Stimulated activated CD8-positive, alpha-beta memory T cell treated with anti-CD3 and anti-CD28 coated beads, Interleukin-7, amount 100 ng/mL, for 1 hour (primary cell): ENCODE measurements at places on chromosomes 3 and 15.

DNA sequence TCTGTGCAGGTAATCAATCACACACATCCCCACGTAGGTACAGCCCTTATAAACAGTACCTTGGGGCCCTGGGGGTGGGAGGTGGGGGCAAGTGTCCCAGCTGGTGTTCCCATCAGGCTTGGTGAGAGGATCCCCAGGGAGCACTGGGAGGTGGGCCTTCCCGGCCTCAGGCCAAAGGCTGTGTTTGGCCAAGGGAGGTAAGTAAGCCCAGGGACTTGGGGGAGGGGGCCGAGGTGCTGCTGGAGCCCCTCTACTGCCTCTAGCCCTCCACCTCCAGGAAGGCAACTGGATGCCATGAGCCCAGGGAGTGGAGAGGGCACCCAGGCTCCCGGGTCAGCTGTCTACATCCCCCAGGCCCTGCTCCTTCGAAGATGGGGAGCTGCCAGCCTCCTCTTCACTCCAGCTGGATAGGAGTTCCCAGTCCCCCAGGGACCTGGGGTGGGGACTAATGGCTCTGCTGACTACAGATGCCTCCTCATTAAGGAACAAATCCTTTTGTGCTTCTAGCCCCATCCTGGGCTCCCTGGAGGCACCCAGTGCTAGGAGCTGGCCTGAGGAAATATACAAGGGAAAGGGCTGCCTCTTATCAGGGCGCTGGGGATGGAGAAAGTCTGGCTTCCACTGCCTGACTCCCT is 33.1 kb downstream of the RNU5B-1 start:
- DNase-seq, result no peak

DNA sequence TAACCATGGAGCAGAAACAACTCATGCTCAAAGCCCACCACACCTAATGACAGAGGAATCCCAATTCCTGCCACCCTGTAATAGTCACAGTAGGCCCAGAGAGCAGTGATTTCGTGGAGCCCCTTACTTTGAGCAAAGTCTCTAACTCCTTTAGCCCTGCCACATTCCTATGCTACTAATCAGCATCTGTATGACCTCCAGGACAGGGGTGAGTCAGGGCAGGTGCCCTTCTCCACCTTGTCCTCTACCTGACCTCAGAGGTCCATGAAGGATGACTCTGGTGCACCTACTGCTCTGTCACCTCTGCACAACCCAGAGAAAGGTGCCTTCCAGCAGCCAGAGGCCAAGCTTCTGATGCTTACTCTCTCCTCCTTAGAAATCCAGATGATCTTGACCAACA is 6.1 kb upstream of the SCG3 start:
- no peak for DNase-seq

GRCh38 chr3:170826047-170826446 is 43.9 kb downstream of the RPL22L1 start:
- DNase-seq, result no peak

- DNase-seq, result no peak
Measured at GRCh38 chr15:75666823-75667501, 19.2 kb downstream of the SNX33 start.

- DNase-seq, result no peak
Measured at GRCh38 chr3:128911911-128912310, 32.5 kb downstream of the ACAD9 start.

DNA sequence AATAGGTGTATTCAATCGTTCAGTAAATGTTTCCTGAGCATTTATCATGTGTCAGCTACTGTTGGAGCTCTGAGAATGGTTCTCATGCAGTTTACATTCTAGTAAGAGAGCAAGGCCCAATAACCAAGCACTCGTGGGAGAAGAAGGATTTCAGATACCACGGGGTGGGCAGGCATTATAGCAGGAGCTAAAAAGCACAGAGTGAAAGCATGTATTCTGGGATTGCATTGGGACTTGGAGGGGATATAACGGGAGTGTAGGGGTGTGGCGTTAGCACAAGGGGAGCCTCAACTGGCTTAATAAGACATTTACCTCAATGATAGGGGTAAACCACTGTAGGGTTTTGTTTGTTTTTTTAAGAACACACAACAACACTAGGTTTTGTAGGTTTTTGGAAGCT is 1.6 kb upstream of the SIAH2 start:
- no peak for DNase-seq

DNA sequence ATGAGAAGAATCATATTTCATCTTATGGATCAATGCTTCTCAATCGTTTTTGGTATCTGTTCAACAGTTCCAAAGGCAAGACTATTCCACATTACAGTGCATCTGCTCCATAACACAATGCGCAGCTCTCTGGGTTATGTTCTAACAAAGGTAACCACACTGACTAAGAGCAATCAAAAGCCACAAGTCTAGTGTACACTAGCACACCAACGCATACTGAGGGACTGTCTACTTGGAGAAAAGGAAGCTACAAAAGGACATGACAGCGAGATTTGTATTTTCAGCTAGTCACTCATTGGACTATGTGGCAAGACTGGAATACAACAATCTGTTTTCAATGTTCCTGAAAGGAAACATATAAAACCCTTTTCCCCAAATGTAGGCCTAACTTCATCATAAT is 35.8 kb downstream of the SETD2 start:
- no peak for DNase-seq

DNA sequence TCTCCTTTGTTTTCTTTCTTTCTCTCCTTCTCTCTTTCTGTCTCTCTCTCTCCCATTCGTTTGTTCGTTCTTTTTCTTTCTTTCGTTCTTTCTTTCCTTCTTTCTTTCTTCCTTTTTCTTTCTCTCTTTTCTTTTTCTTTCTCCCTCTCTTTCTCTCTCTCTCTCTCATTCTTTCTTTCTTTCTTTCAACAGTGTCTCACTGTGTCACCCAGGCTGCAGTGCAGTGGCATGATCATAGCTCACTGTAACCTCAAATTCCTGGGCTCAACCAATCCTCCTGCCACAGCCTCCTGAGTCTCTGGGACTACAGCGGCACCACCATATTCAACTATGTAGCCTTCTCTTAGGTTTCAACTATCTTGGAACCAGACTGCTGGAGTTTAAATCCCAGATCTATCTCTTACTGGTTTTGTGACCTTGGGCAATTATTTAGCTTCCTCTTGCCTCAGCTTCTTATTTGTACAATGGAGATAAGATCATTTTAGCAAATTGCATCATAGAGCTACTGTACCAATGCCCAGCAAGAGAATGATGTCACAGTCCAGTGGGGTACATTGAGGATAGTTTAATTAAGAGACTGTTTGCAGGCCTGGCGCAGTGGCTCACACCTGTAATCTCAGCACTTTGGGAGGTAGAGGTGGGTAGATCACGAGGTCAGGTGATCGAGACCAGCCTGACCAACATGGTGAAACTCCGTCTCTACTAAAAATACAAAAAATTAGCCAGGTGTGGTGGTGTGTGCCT is 27.3 kb upstream of the PARL start:
- DNase-seq, result no peak

- no peak for DNase-seq
Measured at GRCh38 chr3:140942221-140943104, 827 bp downstream of the SLC25A36 start.

- DNase-seq, result no peak
Measured at GRCh38 chr3:170529912-170530311, 56.0 kb downstream of the SLC7A14 start.

GRCh38 chr15:31320022-31320421 is 6.6 kb upstream of the KLF13 start:
- DNase-seq, result no peak

GRCh38 chr3:33458446-33458845 is 18.2 kb upstream of the UBP1 start:
- no peak for DNase-seq

DNA sequence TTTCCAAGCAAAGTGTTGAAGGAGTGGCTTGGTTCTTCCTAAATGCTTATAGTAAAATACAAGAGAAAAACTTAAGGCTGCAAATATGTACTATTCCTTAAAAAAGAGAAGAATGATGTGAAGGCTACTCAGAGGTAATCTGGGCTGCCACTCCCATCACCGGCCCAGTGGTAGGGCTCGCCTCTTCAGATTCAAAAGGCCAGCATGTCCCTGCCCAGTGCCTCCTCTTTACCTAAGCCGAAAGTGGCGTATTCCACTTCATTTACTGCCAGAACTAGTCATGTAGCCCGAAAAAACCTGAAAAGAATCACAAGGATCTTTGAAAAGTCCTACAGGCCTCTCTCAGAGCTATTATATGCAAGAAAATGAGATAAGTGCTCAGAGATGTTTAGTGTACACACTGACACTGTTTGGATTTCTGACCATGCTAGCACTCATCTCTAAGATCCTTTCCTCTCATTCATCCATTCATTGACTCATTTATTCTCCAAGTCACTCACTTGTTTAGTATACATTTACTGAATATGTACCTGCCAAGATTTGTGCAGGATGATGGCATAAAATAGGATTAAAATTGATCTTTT is 373.3 kb upstream of the THBS1 start:
- DNase-seq, result no peak

GRCh38 chr3:123780656-123781055 is 103.5 kb downstream of the MYLK start:
- DNase-seq, result no peak

DNA sequence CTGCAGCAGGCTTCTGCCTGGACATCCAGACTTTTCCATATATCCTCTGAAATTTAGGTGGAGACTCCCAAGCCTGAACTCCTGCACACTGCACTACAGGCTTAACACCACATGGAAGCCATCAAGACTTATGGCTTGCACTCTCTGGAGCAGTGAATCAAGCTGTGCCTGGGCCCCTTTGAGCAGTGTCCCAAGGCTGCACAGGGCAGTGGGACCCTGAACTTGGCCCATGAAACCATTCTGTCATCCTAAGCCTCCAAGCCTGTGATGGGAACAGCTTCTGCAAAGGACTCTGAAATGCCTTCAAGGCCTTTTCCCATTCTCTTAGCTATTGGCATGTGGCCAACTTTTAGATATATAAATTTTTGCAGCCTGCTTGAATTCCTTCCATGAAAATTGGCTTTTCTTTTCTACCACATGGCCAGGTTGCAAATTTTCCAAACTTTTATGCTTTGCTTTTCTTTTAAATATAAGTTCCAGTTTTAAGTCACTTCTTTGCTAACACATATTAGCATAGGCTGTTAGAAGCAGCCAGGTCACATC is 257.8 kb upstream of the DCBLD2 start:
- DNase-seq, result no peak

DNA sequence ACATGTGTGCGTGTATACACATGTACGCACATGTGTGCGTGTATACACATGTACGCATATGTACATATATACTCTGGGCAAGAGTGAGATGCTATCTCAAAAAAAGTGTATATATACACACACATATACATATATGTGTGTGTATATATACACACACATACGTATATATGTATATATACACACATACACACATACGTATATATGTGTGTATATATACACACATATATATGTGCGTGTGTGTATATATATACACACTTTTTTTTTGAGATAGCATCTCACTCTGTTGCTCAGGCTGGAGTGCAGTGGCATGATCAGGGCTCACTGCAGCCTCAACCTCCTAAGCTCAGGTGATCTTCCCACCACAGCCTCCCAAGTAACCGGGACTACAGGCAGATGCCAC is 8.4 kb downstream of the HACL1 start:
- no peak for DNase-seq

- DNase-seq, result no peak
Measured at GRCh38 chr3:12986031-12986430, 87.2 kb downstream of the IQSEC1 start.

DNA sequence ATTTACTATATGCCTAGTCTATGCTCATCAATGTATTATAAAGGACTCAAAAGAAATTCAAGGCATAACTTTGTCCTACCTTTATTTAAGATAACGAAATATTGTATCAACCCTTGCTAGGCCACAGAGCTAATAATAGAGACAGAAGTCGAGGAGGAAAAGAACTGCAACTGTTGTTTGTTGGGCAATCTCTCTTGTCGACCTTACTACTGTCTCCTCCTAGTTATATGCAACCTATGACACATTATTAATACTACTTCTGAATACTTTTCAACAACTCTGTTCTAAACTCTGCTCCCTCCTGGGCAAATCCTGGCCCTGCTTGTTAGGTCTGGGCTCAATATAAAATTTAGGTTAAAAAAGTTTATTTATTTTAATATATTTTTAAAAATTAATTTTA is 24.6 kb downstream of the SPPL2A start:
- no peak for DNase-seq

GRCh38 chr15:45201557-45201859 is 13.7 kb upstream of the SHF start:
- DNase-seq, result no peak

DNA sequence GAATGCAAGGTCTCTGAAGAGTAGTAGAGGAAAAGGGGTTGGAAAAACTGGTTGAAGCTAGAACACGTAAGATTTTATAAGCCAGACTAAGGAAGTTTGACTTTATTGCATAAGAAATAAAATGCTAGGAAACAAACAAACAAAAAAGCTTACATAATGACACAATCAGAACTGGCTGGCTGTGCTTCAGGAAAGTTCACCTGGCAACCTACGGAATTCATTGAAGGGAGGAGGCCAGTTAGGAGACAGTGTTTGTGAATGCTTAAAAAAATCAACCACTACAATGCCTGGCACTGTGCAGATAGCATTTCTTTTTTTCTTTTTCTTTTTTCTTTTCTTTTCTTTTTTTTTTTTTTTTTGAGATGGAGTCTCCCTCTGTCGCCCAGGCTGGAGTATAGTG is 1.9 kb upstream of the ICE2 start:
- no peak for DNase-seq

GRCh38 chr3:107689355-107689754 is 166.6 kb downstream of the BBX start:
- no peak for DNase-seq

GRCh38 chr3:54649551-54649950 is 278.3 kb downstream of the LRTM1 start:
- no peak for DNase-seq

- DNase-seq, result no peak
Measured at GRCh38 chr3:54065140-54065539, 57.2 kb upstream of the CACNA2D3 start.

DNA sequence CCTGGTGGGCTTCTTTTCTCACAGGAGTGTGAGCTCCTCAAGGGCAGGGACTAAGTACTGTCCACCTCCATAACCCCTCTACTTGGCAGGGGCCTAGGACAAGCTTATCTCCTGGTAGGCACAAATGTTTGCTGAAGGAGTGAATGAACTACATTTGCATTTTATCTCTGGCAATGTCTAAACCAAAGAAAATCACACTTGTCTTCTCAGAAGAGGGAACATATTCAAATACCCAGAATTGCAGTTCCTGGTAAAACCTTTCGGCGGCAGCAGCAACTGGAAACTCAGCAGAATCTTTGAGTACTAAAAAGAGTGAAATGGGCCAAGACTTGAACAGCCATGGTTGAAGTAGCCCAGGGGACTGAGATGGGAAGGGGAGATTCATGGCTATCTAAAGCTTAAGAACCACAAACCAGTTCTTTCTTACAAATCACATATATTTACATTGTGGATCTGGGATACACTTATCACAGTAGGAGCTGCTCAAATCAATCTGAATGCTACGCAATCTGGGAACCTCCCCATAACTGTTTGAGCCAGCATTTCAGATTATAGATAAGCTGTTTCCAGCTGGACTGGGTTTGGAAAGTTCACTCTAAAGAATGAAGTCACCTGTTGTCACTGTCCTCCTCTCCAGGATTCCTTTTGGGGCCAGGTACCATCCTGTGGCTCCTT is 18.7 kb upstream of the PTPN9 start:
- no peak for DNase-seq

GRCh38 chr3:15796331-15796730 is 1.4 kb downstream of the ANKRD28 start:
- no peak for DNase-seq

GRCh38 chr3:72287956-72288355 is 503.0 kb upstream of the PROK2 start:
- DNase-seq, result no peak
